ENCODE measurements at places on chromosomes 4 and X.

DNA sequence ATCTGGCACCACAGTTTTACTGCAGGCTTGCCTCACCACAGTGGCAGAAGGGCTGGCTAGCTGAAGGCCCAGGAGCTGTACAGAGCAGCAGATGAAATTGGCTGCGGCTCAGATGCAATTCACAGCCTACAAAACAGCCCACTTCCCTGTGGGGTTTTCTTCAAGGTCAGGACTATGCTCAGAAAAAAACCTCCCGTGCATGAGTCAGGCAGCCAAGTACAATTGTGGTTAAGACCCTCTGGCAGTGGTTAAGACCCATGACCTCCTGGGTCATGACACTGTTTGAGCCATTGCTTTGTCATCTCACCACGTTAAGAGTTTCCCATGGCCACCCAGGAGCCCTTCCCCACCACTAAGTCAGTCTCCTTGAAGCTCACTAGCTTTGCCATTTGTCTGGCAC is 276.3 kb downstream of the HNRNPD start:
- DNase-seq: no peak

DNA sequence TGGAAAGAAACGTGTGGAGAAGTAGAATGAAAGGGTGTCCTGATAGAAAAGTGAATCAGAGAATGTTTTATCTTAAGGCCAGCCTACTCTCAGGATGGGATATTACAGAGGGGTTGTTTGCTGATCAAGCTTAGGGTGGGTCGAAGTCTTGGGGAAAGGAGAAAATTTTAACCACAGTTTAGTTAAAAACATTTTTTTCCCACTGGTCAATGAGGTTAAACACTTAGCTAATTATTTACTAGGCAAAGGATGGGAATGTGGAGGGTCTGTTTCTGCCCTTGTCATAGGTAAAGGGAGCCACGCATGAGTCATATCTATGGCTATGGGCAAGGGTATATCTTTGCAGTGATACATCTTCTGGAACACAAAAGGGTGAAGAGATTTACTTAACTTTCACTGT is 16.1 kb upstream of the SULT1E1 start:
- no peak for DNase-seq

GRCh38 chr4:7632341-7632740 is 197.6 kb upstream of the PSAPL1 start:
- DNase-seq: no peak

- DNase-seq: peak; percentile 82
Measured at GRCh38 chrX:78139160-78140123, at the start of gene TAF9B. TSS of gene TAF9B (minus strand) at chrX:78139650. CDS start at chrX:78139611, 39 bp downstream.

DNA sequence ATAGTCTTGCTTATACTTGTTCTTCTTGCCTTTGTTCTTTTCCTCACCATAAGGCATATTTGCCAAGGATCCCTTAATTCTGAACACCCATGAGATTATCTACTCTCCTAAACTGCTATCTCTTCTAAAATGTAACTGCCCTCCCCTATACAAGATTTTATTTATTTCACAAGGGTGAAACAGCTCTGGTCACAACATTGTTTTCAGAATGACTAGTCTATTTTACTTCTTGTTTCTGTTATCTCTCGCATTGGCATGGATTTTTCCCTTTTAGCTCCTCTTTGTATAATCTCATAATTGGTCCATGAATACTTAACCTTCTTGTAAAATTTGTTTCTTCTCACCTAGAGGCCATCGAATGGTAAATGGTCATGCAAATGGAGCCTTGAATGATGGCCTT is 17.2 kb upstream of the COL25A1 start:
- DNase-seq: no peak

GRCh38 chr4:709348-709747 is 3.7 kb downstream of the PCGF3 start:
- no peak for DNase-seq

- no peak for DNase-seq
Measured at GRCh38 chr4:24497221-24497620, 87.1 kb downstream of the DHX15 start.

GRCh38 chr4:65508168-65508567 is 162.1 kb downstream of the EPHA5 start:
- peak; percentile 95 for DNase-seq

- DNase-seq: no peak
Measured at GRCh38 chrX:7158468-7158990, 10.6 kb upstream of the PUDP start.

DNA sequence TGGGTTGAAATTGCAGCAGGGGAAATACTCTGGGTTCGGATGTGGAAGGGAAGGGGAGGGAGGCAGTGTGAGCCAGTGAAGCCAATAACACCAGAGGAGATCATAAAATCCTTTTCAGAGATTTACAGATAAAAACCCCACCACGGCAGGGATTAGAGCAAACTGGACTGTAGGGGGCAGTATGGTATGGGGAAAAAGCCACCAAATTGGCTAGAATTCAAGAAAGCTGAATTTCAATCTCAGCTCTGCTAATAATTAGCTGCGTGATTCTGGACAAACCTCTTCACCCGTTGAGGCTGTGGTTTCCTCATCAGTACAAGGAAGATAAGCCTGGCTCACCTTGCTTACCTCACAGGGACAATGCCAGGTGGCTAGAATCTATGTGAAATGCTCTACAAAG is 108.1 kb downstream of the ATG4A start:
- peak; percentile 20 for DNase-seq

DNA sequence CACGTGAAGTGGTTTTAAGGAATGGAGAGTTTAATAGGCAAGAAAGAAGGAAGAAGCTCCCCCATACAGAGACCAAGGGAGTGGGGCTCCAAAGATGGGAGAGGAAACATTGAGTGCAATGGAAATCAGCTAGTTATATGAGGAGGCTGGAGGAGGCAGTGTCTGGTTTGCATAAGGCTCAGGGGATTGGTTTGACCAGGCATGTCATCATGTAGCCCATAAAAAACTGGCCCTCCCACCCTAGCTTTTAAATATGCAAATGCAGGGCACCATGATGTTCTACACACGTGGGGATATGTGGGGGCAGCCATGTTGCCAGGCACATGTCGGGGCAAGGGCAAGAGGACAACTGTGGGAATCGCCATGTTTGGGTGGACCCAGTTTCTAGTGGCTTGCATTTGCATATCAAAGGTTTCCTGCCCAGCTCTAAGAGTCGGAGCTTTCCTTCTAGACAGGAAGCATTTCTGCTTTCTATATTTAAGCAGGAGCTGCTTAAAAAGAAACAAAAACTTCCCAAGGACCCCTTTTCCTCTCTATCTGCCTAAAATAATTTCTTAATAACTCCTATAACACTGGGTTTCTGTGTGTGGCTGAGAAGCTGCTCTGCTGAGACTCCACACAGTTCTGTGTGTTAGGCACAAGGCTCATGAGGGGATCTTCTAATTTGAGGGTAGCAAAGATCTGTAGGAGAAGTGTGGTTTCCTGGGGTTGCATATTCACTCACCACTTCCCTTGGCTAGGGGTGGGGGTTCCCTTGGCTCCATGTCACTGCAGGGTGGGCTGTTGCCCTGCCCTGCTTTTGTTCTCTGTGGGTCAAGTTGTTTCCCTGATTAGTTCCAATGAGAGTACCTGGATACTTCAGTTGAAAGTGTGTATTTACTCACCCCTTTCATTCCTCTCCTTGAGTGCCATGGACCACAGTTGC is 113.5 kb downstream of the VSIG4 start:
- no peak for DNase-seq

DNA sequence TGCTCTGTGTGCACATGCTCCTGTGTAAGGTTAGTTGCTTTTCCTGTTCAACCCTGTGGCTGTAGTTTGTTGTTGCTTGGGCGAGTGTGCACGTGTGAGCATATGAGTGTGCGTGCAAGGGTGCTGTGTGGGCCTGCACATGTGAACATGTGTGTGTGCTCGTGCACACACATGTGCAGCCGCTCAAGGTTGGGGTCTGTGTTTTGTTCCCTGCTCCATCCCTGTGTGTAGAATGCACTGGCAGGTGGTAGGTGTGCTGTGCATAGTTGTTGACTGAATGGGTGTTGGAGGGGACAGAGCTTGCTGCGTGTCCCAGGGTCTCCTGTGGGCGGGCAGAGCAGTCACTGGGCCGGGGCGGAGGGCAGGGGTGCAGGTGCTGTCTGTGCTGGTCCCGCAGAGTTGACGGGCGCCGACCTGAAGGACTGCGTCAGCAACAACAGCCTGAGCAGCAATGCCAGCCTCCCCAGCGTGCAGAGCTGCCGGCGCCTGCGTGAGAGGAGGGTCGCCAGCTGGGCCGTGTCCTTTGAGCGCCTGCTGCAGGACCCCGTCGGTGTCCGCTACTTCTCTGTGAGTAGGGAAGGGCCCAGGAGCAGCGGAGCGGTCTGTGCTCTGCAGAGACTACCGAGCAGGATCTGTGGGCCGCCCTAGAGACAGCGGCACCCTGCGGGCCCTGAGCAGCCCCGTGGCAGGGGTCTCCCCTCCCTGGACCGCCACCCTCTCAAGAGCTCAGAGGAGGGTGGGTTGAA is 27.9 kb upstream of the HGFAC start:
- DNase-seq: no peak

DNA sequence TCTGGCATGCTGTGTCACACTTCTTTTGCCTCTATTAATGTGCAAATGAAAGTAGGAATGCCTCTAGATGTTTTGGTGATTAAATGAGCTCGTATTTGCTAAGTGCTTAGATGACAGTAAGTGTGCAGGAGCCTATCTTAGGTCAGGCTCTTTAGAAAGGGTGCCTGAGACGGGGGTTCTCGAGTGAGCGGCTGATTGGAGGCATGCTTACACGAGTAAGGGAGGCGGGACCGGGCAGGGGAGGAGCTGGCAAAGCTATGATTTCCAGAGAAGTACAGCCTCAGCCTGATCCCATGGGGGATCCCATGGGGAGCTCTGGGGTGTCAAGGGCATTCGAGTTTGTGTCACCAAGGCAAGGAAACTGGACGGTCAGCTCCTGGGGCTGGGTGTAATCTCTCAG is 44.8 kb downstream of the CLDN34 start:
- no peak for DNase-seq

GRCh38 chr4:102036016-102036415 is 245.5 kb downstream of the BANK1 start:
- no peak for DNase-seq

DNA sequence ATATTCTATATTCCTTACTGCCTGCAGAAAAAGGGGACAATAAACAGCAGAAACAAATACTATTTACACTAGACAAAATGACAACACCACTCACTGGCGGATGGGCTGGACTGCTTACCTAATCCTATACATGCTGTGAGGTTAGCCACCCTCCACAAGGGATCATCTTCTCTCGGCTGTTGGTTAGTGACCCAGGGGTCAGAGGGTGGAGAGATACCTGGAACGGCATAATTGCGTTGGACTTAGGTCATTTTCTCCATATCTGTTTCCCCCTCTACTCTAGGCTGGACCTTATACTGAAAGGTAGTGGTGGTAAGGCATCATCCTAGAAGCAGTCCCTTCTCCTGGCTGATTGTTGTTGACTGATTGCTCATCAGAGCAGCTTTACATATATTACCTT is 286.8 kb upstream of the UGT8 start:
- DNase-seq: no peak

GRCh38 chr4:182809417-182810102 is 107.6 kb downstream of the DCTD start:
- DNase-seq: no peak

GRCh38 chr4:168972596-168972995 is 37.5 kb downstream of the CBR4 start:
- DNase-seq: no peak

DNA sequence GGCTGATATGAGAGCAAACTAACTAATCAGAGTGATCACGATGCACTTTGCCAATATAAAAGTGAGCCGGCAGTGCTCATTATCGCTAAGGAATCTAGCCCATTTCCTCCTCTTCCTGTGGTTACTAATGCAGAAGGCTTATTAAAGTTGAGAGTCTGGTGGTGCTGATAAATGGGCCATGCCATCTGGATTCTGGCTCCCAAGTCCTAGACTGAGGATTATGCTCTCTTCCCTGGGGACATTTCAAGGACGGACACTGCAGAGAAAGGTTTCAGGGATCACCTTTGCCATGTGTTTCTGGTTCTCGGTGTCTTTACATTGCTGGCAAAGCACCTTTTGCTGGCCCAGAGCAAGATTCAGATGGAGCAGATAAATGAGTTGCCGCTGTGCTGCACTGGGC is 85.3 kb downstream of the RTL5 start:
- no peak for DNase-seq

GRCh38 chr4:4673070-4673469 is 131.2 kb upstream of the STX18 start:
- DNase-seq: no peak

GRCh38 chr4:112236040-112236439 is 4.5 kb downstream of the AP1AR start:
- no peak for DNase-seq

- no peak for DNase-seq
Measured at GRCh38 chr4:189763583-189763982, 177.1 kb upstream of the FRG1 start.

DNA sequence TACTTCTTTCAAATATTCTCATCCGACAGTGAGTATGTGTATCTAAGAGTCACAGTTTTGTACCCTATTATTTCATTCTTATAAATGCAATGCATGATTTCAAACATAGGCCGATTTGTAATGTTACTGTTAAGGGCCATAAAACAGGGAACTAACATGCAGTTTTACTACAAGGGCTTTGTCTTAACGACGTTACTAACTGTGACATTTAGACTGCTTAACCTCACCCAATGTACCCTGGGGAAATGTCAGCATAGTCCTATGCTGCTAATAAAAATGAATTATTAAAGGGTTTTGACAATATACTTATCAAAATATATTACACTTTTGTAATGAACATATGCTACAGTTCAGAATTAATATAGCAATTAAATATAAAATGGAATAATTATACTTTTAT is 74.8 kb upstream of the CPXCR1 start:
- no peak for DNase-seq

GRCh38 chr4:150178161-150178560 is 99.9 kb downstream of the DCLK2 start:
- peak; percentile 80 for DNase-seq

DNA sequence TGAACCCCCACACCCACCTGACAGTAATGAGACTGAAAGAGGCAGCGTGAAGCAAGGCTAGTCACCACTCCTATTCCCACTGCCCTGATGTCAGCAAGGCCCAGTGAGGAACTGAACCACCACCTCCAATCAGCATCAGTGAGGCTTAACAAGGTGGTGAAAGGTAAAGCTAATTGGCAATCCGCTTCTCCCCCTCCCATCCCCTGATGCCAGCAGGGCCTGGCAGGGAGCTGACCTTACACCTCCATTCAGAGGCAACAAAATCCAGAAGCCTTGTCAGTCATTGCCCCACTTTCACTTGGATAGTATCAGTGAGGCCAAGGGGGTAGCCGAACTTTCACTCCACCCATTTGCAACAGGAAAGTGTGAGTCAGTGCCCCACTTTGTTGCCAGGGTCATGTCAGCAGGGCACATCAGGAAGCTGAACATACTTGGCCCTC is 60.8 kb downstream of the AWAT2 start:
- DNase-seq: no peak

DNA sequence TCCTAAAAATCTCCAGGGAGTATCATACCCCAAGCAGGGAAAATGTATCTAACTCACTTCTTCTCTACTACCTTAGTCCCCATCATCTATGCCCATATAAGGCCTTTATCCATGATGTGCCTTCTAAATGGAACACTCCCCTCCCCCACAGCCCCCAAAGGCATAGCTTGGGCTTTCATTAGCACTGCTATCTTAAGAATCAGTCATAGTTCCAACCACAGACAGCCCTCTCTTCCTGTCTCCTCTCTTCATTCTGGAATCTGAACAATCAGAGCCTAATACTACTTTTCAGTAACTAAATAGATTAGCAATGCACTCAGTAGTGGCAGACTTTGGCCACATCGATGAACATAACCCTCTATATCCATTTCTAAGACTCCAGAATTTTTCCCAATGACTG is 313.2 kb upstream of the DKK2 start:
- DNase-seq: peak; percentile 86

Data from fibroblast of skin of abdomen (primary cell).